ENCODE measurements at places on chromosomes 1 and 21. TPM values are rescaled to one million over a fixed set of nuclear protein-coding genes. Genes with fewer than 3 reads are reported as not detected.

The C1QC gene
- total RNA-seq = 0.58 TPM

The ETV3L gene
- total RNA-seq = not detected

The LEPR gene
- total RNA-seq = 11.6 TPM

The STYXL2 gene
- total RNA-seq = not detected

The TMEM125 gene
- 16.2 TPM for total RNA-seq
